ENCODE measurements at places on chromosomes 6 and 20.

DNA sequence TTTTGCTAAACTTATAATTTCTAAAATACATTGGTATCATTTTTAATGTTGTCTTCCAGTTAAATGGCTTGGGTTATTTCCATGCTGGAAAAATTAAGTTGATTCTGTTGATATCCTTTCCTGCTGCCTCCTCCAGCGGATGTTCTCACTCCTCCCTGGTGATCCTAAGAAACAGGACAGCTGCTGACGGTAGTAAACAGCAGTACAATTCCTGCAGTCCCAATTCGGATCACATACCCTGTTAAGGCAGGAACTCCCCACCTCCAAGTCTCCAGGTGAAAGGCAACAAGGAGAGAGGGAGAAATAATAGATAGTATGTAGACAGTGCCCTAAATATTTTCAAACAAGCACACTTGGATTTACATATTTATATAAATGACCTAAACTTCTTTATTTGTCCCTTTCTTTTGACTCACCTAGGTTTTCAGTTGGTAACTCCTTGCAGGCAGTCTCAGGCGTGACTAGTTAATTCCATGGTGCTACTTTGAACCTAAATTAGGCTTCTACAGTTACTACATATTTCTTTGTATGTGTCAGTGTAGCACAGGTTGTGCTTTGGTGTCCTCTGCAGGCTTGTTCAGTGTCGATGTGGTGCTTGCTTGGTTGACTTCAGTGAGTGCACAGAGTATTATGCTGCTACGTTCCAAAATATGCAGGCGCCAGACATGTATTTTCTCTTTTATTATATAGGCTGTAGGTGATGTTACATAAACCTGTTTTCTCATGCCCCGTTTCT is 126.0 kb downstream of the ADGRB3 start:
- no peak for DNase-seq

DNA sequence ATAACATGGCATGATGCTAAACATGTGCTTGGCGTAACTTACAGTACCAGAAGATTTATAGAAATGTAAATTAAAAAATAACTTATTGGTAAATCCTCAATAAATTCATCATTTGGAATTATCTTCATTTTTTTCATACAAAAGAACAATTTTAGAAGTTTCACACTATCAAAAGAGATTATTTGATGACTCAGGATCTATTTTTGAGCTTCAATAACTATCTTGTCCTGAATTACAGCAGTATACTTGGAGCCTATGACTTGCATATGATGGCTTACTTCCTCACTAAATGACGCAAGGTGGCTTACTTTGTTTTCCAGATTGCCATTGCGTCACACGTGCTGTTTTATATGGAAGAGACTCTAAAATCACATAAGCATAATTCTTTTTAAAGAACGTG is 49.2 kb downstream of the KHDRBS2 start:
- no peak for DNase-seq

- no peak for DNase-seq
These were observed 19.3 kb downstream of the TMEM74B start for GRCh38 chr20:1165521-1165920.

DNA sequence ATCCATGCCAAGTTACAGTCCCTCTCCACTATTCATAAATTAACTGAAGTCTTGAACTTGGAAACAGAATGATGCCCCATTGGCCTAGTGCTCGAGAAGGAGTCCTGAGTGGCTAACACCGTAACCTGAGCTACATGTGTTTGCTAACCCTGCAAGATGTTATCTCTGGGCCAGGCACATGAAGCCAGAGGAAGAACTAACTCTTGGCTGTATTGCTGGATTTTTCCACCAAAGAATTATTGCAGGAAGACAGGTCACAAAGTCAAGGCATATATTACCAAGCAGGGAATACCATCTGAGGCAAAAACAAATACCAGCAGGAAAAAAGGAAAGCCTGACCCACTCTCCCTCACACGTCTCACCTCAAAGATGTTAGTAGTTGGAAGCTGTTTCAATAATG is 148.9 kb upstream of the PHACTR1 start:
- DNase-seq = no peak

DNA sequence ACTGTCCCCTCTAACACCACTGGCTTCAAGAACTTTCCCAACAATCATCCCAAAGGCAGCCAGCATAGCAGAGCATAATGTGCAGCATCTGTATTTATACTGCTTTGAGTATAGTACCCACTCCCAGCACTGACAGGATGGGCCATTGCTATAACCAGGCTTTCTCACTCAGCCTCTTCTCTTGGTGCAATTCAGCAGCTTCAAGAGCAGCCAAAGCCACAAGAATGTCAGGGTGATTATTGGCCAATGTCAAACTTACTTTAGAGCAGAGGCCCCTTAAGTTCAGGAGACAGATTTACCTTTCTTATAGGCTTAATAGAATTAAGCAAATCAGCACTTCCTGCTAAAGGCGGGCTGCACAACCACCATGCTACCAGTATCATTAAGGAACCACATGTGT is 232.4 kb upstream of the RSPO3 start:
- no peak for DNase-seq

- no peak for DNase-seq
These were observed 46.6 kb upstream of the TMEM30A start for GRCh38 chr6:75331151-75331550.

DNA sequence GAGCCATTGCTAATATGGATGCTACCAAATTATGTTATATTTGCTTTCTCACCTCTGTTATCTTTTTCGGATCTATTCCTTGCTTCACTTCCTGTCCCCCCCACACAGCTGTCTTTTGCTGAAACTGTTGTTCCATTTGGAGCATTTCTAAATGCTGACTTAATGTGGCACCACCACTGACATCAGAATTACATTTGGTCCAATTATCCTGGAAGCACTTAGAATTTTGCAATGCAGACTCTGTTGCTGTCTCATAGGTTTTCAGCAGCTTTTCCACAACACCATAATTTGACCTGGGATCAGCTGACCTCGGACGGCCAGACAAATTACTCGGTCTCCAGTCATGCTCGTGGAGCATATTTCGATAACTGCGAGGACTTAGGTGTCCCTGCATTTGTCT is 12.8 kb downstream of the KIAA0408 start:
- no peak for DNase-seq

DNA sequence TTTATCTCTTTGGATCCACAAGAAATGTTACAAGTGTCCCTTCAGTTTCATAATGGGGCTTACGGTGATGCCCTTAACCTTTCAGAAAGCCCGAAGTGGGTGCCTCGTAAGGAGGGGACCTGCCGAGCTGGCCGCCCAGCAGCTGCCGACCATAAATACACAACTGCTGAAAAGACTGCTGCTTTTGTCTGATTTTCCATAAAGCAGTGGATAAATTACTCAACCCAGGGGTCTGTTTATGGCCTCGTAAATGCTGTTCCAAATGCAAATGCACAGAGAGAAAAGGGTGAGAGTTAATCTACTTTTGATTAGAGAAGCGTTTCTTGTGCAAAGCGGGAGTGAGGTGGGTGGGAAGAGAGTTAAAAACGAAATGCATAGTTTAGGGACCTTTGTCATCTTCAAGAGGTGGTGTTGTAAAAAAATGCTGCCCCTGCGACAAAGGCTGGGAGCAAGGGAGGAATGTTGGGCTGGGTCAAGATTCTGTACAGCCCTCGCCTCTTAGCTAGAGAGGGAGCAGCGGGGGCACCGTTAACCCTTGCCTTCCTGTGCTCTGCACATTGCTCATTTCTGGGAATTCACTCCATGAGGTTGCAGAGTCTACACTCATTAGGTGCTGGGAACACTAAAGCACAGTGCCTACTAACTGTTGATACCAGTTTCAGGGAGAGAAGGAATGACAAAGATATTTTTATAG is 112.0 kb upstream of the MTHFD1L start:
- no peak for DNase-seq

DNA sequence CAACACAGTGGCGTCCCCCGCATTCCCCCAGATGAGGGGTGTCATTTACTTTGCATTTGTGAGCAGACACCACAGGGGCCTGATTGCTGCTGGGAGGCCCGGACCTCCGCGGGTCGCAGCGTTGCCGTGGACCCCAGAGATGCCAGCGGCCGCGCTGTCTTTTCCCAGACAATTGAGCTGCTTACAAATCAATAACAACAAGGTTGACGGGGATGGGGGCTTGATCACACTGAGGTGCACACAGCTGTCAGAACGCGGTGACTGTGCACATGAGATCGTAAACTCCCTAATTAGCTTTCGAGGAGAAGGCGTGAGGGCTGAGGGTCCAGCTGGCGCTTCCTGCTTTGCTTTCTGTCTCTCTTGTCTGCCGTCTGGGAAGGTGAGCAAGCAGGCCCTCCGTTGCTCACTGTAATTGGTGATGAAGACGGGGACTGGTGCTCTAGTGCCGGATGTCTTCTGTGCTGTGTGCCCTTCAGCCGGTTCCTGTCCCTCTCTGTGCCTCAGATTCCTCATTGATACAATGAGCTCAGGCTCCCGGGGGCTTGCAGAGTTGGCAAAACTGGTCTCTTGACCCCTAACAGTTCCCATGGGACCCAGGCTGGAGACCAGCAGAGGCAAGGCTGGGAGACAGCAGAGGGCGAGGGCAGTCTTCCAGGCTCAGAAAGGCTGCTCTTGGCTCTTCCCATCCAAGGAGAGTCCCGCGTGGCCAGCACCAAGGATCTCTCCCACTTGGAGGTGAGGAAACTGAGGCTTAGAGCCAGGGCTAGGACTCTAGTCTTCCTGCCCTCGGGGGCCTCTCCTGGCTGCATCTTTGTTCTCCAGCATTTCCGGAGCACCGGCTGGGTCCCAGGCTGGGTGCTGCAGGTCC is 126.0 kb upstream of the PMEPA1 start:
- DNase-seq = no peak

GRCh38 chr6:33901822-33902456 is 98.1 kb upstream of the MLN start:
- DNase-seq = no peak

DNA sequence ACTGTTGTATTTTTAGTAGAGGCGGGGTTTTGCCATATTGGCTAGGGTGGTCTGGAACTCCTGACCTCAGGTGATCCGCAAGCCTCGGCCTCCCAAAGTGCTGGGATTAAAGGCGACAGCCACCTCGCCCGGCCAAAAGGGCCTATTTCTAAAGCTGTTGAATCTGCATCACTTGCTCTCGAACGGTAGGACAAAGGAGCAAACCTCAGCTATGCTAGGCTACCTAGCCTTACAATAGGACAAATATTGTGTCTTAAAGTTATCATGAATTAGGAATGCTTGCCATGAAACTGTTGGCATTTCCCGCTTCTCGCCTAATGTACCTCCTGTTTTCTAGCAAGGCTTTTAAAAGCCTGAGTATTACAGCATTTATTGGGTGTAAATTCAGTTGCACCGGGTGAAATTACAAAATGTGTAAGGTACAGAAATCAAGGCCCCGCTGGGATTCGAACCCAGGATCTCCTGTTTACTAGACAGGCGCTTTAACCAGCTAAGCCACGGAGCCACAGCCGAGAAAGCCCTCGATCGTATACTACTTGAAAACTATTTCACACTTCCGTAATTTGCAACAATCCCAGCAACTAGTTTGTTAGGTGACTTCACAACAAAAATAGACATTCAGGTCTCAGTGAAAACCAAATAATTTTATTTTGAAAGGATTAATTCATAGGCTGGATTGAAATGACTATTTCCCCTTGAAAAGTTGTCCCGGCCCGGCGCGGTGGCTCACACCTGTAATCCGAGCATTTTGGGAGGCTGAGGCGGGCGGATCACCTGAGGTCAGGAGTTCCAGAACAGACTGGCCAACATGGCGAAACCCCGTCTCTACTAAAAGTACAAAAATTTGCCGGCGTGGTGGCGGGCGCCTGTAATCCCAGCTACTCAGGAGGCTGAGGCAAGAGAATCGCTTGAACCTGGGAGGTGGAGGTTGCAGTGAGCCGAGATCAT is 211.6 kb upstream of the ZNF184 start:
- DNase-seq = peak; percentile 64

- no peak for DNase-seq
These were observed 3.9 kb downstream of the LPIN3 start for GRCh38 chr20:41344477-41344876.

- DNase-seq = no peak
These were observed 144.1 kb downstream of the QRSL1 start for GRCh38 chr6:106773522-106773921.

GRCh38 chr6:42333612-42334011 is 116.0 kb upstream of the MRPS10 start:
- DNase-seq = no peak

- no peak for DNase-seq
These were observed 48.7 kb downstream of the RIN2 start for GRCh38 chr20:19806806-19807190.

- DNase-seq = no peak
These were observed 149.1 kb upstream of the FAM83B start for GRCh38 chr6:54697424-54697823.

DNA sequence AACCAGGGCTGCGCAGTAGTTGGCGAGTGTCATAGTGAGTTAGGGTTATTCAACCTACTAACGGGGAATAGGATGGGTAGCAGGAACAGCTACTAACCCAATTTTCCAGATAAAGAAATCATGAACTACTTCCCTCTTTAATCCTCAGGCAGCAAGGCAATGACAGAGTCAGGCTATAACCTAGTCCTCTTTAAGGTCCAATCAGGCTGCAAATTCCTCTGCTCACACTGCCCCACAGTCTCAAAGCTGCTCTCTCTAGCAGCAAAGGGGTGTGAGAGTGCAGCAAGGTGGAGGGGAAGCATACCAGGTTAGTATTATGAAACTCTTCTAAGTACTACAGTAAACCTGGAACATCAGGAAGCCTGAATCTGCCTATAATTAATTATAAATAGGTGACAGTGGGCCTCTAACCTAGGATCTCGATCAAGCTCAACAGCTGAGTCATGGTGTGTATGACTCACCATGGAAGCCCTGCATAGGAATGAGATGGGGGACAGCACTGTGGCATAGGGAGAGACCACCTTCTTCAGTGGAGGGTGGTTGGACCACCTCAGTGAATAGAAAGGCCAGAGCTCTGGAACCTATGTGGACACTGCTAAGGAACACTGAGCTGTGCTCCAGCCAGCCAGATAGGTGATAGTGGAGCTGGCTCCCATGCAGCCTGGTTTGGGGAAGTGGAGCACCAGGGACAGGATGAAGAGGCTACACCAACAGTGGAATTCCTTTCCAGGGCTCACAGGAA is 7.9 kb downstream of the PEX6 start:
- DNase-seq = peak; percentile 13

- no peak for DNase-seq
These were observed 102.6 kb upstream of the ZFP64 start for GRCh38 chr20:52294106-52294628.

DNA sequence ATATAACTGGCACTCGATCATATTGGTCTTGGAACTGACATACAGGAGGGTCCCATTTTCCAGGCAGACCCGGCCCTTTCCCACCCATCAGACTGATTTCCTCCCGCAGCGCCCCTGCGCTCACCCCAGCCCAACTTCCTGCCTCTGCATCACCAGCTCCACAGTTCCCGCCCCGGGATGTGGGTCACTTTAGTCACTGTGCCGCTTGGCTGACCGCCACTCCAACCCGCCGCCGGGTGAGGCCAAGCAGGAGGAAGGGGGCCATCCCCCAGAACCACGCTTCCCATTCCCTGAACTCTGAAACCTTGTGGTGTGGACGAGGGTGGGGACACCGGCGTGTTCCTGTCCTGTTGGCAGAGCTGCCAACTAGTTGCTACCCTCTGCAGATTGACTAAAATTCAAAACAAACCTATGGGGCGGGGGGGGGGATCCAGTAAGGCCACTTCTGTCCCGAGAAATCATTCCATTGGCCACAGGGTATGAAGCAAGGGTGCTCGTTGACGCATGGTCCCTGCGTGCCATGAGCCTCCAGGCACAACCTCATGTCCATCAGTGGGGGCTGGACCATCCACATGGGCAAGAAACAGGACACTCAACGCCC is 12.3 kb downstream of the TGM2 start:
- DNase-seq = no peak
